Activated CD4-positive, alpha-beta T cell treated with anti-CD3 and anti-CD28 coated beads, Interleukin-2, Interleukin-6, amounts not matched to agents 100 ng/mL and 50 ng/mL, durations not matched to agents 16 hours and 8 hours (primary cell): ENCODE measurements at places on chromosomes 1 and 21.
A peak's percentile ranks its signal among the peaks of the same experiment; 100 is the strongest.

- no peak for DNase-seq
Measured at GRCh38 chr1:8874230-8875201, 4.0 kb downstream of the ENO1 start.

DNA sequence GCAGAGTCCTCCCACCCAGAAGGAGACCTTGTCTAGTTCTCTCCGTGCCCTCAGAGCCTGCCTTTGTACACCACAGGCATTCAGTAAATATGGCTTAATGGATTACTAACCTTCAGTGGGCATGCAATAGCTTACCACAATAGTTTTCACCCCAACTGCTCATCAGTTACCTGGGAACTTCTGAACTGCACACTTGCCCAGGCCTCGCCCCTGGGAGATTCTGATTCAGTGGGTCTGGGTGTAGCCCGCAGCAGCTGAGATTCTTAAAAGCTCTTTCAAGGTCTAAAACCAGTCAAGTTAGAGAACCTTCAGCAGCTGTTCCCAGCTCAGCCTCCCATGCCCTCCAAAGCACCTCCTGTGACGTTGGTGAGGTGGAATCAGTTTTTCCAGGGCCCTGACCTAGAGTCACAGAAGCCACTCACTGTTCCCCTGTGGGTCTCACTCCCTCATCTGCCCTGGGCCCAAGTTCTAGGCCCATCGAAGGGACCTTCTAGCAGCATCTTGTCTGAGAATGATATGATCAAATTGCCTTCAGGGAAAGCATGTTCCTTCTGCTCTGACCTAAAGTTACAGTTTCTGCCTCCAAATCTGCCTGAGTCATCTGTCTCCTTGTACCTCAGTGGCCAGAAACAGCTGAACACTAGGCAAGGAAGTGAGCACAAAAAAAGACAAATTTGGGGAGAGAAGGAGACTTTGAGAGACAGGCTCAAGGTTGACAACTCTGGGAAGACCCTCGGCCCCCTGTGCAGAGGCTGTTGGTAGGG lies 10.8 kb downstream of the ASAP3 start:
- DNase-seq: no peak

GRCh38 chr1:54335011-54335754 lies 71.0 kb downstream of the SSBP3 start:
- DNase-seq: no peak

GRCh38 chr1:174569240-174569639 lies 121.5 kb downstream of the GPR52 start:
- DNase-seq: no peak

GRCh38 chr1:178055779-178056471 lies 38.0 kb upstream of the RASAL2 start:
- DNase-seq: no peak

DNA sequence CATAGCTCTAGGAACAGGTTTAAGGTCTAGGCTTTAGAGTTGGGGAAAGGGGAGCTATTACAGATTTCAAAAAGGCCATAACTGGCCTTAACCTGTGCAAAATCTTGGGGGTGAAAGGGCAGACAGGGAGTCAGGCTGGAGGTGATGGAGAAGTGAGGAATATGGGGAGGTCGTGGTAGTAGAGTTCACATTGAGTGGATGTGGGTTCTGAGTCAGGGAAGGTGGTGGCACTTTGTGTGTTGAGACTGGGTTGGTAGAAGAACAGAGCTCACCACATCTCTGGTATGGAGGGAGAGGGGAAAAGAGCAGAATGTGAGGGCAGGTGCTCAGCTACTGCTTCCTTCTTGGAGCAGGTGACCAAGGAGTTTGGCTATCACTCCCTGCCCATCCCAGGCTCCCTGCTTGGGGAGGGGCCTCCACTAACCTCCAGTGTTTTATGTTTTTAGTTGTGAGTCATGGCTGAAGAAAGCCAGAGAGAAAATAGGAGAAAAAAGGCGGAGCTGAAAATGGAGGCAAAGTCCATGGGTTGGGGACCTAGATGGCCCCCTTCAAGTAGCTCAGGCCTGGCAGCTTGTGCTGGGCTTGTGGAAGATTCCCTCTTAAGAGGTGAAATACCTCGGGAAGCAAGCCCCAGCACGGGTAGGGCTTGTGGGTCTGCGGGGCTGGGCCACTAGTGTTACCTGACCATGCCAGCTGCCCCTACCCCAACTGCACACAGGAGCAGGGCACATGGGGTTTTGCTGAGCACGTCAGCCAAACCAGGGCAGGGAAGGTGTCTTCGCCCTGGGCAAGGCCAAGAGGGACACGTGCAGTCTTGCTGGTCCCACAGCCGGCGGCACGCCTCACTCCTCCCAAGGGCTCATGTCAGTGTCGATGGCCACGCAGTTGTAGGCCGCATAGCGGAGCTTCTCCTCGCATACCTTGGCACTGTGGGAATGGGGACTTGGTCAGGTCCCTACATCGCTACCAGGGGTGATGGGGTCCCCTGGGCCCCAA lies 8.2 kb downstream of the HECTD3 start:
- DNase-seq: no peak

DNA sequence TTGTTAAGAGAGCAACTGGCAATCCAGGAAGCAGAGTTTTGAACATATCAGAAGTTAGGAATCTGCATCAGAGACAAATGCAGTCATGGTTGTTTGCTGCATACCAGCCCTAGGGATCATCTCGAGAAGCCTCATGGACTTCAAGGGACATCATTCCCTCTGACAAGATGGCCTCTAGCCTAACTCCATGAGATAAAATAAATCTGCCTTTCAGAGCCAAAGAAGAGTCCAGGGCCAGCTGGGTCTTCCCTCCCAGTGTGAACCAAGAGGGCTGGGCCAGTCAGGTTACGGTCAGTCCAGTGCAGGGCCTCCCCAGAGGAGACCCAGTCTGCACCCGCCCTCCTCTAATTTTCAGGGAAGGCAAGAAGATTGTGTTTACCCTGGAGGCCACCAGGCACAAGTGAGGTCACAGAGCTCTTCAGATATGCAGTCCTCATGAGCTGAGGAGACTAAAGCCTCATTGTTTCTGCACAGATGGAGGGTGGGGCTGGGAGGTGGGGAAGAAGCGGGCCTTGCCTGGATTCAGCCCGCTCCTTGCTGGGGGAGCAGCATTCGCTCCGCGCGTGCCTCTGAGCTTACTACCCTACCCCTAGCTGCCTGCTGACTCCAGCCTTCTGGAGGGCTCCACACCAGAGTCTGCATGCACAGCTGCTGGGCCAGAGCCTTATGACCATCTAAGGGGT lies 52.8 kb downstream of the CAPN2 start:
- no peak for DNase-seq

DNA sequence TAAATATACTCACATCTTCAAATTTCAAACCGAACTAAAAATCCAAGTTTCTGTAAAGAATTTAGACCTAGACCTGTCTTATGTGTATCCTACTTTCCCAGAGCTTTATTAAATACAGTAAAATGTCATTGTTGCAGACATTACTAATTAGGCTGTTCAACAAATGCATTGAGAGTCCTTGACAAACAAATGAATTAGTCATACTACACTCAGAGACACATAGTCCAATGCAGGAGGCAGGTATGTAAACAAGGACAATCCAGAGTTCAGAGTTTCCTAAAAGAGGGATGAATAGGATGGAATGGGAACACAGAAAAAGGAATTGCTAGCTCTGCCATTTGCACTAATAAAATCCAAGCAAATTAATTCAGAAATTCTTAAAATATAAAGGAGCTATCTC lies 1.6 kb upstream of the EGLN1 start:
- no peak for DNase-seq

DNA sequence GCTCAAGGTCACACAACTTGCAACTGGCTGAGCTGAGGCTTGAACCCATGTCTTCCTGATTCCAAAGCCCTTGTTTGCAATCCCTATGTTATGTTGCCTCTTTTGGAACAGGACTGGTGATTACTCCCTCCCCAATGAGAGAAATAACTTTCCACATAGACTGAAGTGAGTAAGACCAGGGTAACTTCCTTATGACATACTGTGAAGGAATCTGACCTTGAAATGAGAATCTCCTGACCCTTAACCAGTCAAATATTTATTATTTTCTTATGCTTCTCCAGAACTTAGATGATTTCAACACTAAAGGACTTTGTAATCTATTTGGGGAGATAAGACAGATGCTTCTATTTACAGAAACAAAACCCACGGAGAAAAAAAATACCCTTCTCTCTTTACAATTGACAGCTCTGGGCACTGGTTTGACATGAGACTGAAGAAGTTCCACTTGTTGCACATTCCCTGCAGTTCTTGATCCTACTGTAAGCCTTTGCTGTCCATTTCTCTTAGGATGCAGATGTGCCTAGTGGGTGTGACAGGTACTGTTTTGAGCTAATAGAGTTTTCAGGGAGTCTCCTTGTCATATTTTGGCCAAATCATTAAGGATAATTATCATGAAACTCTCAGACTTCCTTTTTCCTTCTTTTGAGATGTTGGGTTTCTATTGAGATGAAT lies 3.9 kb upstream of the RPTN start:
- DNase-seq: no peak

DNA sequence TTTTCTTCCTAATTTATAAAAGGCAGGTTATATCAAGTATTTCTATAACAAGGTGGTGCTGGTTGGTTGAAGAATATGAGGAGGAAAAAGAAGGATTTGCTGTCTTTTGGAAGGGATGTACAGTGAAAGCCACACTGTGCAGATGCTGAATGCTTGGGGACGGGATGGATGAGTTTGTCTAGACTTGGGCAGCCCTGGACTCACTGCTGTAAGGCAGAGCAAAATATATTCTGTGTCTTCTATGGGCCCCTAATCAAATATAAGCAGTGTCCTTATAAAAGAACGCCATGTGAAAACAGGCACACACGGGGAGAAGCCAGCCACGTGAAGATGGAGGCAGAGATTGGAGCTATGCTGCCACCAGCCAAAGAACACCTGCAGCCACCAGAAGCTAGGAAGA lies 47.4 kb downstream of the PHC2 start:
- DNase-seq: no peak

DNA sequence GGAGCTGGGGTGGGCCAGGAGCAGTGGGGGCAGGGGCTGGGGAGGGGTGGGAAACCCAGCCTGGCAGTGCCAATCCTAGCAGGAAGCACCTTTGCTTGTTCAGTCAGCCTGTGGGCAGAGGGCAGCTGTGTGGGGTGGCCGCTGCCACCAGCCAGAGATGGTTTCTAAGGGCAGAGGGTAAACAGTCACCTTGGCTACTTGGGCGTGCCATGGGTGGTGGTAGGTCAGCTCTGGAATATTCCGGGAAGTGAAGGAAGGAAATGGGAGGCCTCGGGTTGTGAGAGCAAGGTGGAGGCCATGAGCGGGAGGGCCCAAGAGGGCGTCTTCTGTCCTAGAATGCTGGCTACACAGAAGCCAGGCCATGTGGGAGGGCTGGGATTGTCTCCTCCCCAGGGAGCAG lies 20.7 kb upstream of the WNT4 start:
- no peak for DNase-seq

GRCh38 chr1:22662986-22663408 lies 10.0 kb downstream of the C1QB start:
- DNase-seq: no peak

GRCh38 chr1:76871355-76871974 lies 4.2 kb downstream of the ST6GALNAC5 start:
- DNase-seq: no peak

DNA sequence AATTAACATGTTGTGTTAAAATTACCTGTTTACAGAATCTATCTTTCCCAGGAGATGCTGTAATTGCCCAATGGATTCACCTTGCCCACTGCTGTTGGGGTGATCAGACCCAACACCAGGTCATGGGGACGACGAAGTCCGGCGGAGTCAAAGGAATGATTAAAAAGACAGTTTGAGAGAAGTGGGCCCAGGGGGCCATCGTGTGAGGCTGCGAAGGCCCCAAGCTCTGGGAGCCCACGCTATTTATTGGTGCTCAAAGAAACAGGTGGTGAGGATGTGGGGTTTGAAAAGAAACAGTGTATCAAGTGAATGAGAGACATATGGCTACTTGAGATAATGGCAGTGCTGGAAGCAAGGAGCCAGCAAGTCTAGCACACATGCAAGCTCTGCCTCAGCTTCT lies 16.3 kb upstream of the L1TD1 start:
- no peak for DNase-seq

DNA sequence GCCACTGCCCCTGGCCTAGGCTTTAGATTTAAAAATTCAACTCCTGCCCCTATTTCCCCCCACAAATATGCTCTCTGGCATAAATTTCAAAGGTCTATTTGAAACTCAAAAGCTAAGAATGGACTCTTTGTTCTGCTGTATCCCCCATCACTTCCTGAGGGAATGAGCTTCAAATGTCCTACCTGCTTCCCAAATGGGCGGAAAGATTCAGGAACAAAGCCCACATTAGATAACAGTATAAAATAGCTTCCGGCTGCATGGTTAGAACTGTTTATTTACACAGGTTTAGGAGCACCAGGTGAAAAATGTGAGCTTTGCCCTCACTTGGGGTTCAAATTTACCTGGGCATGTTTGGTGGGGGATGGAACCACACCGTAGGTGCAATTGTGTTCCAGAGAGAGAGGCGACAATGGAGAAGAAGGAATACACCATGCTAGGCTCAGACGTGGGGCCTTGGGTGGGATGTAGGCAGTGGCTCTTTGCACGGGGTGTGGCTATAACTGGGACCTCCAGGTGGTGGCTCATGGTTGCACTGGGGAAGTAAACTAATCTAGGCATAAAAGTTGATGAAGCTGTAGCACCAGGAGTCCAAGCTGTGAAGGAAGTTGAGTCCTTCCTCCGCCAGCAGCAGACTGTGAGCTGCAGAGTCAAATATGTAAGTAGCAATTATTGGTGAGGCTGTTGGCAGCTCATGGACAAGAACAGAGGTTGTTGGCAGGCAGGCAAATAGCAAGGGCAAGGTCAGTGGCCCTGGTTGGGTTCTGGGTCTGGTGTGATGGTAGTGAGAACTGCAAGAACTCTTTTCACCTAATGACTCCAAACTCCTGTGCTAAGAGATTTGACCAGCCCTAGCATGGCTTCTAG lies 41.5 kb upstream of the SRSF10 start:
- no peak for DNase-seq

GRCh38 chr1:111412839-111413238 lies 14.7 kb downstream of the OVGP1 start:
- DNase-seq: no peak

DNA sequence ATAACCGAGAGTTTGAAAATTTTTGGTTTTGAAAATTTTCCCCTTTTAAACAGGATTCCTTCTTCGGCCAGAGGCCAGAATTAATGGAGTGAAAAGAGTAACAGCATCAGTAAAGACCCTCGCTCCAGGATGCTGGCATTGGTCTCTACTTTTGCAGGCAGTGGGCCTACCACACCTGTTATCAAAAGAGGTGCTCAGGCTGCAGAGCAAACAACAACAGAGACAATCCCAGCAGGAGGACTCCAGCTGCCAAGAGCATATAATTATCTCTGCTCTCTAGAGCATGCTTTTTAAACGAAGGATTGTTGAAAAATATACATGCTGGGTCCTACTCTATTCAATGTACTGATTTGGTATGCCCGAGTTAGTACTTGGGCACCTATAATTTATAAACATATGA lies 1048.5 kb downstream of the PLA2G4A start:
- DNase-seq: no peak

- no peak for DNase-seq
Measured at GRCh38 chr1:117930173-117930447, 571 bp downstream of the WDR3 start.

DNA sequence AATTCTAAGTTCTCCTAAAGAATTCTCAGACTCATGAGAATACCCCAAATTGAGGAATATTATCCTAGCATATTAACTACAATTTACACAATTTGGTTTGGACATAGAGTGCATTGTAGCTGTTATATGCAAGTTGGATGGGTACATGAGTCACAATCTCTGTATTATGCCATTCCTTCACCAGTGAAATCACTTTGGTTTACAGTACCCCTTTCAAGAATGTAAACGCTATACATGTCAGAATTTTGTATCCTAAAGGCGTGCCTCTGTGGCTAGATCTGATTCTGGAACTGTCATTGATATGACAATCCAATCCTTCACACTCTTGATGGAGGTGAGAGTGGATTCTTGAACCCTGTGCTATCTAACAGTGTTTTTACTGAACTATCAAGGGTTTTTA lies 6.7 kb upstream of the IL10RB start:
- no peak for DNase-seq

- peak; percentile 74 for DNase-seq
Measured at GRCh38 chr1:28775121-28775942, 36.6 kb upstream of the OPRD1 start.
